ENCODE measurements at places on chromosomes 4 and X. TPM values are rescaled to one million over a fixed set of nuclear protein-coding genes. Genes with fewer than 3 reads are reported as not detected.

- DNase-seq: no peak
Observed at GRCh38 chr4:87075876-87076275, 141.1 kb downstream of the AFF1 start.

- DNase-seq: no peak
Observed at GRCh38 chr4:136395212-136395722, 1137.0 kb downstream of the PCDH18 start.

GRCh38 chr4:120838784-120839183, 83.7 kb downstream of the PRDM5 start:
- no peak for DNase-seq

GRCh38 chr4:140220058-140220457, 66.1 kb upstream of the MAML3 start:
- no peak for DNase-seq

DNA sequence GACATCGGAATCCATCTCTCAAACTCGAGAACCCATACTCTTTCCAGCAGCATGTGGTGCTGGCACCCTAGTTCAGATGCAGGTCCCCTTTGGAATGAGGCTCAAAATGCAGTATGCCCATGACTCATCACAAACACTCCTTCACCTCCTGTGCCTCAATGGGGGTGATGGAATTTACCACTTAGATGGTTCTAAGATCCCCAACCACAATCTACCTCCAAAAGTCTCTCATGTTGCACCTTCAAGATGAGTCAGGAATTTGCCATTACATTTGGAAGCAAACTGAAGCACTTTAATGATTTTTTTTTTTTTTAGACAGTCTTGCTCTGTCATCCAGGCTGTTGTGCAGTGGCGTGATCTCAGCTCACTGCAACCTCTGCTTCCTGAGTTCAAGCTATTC, 8.5 kb upstream of the MID1 start:
- DNase-seq: no peak

DNA sequence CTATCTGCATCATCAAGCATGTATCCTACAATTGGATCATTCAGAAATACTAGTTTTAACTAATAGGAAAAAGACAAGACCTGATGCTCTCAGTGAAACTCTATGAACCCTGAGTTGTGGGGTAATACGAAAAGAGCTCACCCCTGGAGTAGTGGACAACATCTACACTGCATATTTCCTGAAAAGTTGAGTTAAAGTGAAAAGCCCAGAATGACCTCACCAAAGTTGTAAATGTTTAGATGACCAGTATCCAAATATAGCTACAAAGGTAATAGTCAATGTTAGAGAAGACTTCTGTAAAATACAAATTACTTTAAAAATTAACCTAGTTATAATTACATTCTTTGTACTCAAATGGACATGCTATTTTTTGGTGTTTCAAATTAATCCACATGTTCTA, 52.8 kb upstream of the SRPX start:
- DNase-seq: no peak

- DNase-seq: no peak
Observed at GRCh38 chr4:12487000-12487399, 997.1 kb downstream of the RAB28 start.

GRCh38 chrX:13125188-13125587, 80.8 kb upstream of the FAM9C start:
- no peak for DNase-seq

DNA sequence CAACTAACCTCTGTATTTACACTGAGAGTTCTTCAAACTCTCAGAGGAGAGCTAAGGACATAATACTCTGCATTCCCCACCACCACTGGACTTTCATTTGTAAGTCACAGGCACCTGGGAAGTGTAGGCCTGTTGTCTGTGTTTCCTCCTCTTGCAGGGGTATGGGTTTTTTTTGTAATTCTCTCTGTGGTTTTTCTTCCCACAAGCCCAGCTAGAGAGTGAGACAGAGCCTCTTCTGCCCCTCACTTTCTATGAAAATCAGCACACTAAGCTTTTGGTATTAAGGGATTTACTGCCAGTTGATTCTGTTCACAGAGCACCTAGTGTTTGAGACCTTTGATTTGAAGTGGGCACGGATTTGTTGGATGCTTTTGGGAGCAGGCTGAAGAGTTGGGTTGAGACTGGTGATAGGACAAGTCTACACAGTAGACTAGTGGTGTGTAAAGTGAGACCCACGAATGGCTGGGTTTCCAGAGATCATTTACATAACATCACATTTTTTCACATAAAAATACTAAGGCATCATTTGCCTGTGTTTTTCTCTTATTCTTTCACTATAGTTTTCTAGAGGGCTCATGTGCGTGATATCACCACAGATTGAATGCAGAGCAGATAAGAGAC, 28.9 kb upstream of the WDR17 start:
- no peak for DNase-seq

YIPF7 gene
- not detected for total RNA-seq

GRCh38 chr4:76000279-76000678, 7.0 kb downstream of the CXCL9 start:
- no peak for DNase-seq

DNA sequence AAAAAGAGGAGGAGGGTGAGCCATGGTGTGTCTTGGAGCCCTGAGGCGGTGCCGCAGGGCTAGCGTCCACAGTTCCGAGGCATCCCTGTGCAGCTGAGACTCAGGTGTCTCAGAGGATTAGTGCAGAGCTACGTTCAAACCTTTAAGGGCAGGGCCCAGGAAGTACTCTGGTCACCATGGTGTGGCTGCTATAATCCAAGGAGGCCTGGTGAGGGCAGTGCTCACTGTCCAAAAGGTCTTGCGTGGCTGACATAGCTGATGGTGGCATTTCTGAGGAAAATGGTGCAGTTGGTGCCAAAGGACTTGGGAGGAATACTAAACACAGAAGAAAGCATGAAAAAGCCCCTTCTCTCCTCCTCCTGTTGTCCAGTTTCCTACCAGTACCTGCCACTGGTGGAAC, 146.9 kb downstream of the DCHS2 start:
- no peak for DNase-seq

DNA sequence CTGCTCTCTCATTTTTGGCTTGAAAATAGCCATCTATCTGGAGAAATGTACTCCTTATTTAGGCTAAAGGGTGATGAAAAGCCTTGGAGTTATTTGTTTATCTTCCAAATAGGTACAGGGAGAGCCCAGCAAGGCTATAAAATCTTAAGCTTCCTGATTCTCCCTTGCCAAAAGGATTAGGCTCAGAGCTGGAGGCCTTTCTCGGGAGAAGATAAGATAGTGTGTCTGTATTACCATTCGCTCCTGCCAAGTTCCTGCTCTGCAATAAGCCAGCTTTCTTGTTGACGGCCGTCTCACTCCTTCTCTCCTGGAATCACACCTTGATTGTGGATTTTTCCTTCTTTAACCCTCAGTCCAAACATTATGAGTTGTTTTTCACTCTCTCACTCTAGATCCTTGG, 171.8 kb upstream of the TTC29 start:
- DNase-seq: no peak
